Stimulated activated CD4-positive, alpha-beta T cell treated with anti-CD3 and anti-CD28 coated beads, Interleukin-1b, Interleukin-23, amount 100 ng/mL, for 4 hours (primary cell): ENCODE measurements at places on chromosomes 3 and 15.

- DNase-seq, result no peak
Measured at GRCh38 chr3:72517921-72518424, 330.3 kb downstream of the SHQ1 start.

- no peak for DNase-seq
Measured at GRCh38 chr3:16398648-16399047, 114.9 kb downstream of the RFTN1 start.

DNA sequence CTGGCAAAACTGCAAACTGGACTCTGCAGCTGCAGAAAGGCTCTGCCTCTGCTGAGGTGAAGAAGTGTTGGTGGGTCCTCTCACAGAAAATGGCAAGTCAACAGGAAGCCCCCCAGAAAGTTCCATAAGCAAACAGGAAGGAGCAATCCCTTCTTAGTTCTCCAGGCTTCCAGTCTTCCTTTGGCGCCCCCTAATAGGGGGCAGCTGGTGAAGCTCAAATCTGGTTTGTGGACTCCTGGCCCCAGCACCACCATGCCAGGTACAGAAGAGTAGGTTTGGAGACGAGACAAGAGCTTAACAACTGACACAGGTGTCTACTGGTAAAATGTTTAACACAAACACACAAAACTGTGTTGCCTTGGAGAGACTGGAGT, 35.5 kb downstream of the LEO1 start:
- no peak for DNase-seq

DNA sequence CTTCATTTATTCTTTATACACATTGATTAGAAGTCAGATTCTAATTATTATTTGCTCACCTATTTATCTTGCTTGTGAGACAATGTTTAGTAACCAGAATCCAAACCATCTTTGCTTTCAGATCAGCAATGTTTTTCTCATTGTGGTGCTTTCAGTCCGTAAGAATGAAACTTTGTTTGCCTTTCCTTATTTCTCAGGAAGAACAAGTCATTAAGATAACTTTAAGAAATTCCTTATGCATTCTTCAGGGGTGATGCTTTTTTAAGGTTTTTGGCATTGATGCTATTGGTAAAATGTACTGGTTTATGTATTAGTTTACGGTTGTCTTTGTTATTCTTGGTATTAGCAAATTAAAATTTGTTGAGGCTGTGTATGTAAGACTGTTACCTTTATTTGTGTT, 120.8 kb upstream of the POU1F1 start:
- DNase-seq, result no peak

- no peak for DNase-seq
Measured at GRCh38 chr3:113758389-113759024, 11.7 kb downstream of the ATP6V1A start.

GRCh38 chr3:183275418-183275817, 22.4 kb downstream of the B3GNT5 start:
- DNase-seq, result no peak

DNA sequence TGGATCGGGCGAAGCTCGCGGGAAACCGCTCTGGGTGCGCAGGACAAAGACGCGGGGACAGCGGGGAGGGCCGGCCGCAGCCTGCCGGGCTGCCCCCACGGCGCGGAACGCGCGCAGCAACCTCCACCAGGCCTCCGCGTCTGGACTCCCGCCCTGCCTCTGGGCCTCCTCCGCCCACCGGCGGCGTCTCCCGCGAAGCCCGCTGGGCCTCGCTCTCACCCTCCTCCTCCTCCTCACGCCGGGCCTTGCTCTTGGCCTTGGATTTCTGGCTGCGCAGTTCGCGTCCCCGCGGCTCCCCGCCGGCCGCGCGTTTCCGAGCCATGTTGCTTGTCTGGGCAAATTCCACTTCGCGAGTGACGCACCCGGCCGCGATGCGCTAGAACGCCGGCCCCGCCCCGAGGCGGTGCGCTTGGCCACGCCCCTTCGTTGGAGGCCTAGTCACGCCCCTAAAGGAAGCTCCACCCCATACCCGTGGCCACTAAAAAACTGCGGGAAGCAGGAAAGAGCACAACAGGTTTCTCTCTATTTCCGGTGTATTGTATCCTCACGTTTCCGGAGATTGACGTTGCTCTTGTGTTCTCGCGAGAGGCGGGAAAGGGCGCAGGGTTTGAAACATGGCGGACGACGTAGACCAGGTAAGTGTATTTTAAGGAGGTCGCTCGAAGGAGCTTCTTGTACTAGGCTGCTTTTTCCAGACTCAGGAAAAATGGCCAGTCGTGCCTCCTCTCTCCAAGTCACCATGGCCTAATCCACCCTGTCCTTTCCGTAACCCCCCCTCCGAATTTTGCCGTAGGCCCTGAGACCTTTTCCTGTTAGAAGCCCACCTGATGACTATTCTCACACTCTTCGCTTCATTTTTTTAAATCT, at the start of the genes LSM3 and XPC:
Gene LSM3, plus strand, starts transcription at position 571 of the 867 bp plus-strand sequence. Its CDS starts 44 bp downstream, at position 615.
Gene XPC, minus strand, starts transcription at position 355 of the 867 bp plus-strand sequence. Its CDS starts 33 bp downstream, at position 322.
- DNase-seq, result peak; percentile 96

DNA sequence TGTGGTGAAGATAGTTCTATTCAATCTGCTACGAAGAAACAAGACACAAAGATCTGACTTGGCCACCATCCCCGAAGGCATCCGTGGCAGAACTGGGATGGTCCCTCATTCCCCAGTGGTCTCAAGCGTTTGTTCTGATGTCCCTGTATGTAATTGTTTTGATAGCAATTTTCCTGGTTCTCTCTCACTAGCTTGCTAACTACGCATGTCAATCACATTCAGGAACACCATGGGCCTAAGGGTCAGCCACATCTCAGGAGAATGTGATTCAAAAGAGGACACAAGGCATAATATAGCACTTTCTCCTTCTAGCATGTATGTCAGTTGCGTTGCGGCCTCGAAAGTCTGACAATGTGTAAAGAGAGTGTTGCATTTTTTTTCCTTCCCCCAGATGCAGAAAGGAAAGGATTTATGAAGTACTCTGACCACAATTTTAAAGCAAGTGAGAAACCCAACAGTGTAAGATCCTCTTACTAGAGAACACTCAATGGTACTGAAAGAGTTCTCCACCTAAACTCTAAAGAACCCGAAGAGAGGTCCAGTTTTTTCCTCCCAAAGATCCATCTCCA, 32.0 kb upstream of the TCF12 start:
- no peak for DNase-seq

- DNase-seq, result no peak
Measured at GRCh38 chr15:85504749-85505676, 124.6 kb downstream of the AKAP13 start.

- no peak for DNase-seq
Measured at GRCh38 chr3:179418610-179419009, 32.7 kb downstream of the GNB4 start.

- DNase-seq, result no peak
Measured at GRCh38 chr3:12588039-12589009, 31.4 kb downstream of the MKRN2 start.

- no peak for DNase-seq
Measured at GRCh38 chr15:82305621-82306048, 43.0 kb downstream of the SAXO2 start.

- no peak for DNase-seq
Measured at GRCh38 chr3:180570238-180570637, 31.7 kb upstream of the TTC14 start.

- DNase-seq, result no peak
Measured at GRCh38 chr3:158846803-158847451, 45.1 kb downstream of the MFSD1 start.

GRCh38 chr3:54905261-54905888, 22.5 kb downstream of the LRTM1 start:
- DNase-seq, result no peak

- DNase-seq, result no peak
Measured at GRCh38 chr15:41655716-41656115, 4.5 kb upstream of the MGA start.

- DNase-seq, result no peak
Measured at GRCh38 chr3:15462451-15462850, 35.1 kb downstream of the EAF1 start.

GRCh38 chr3:197533396-197533795, 22.4 kb downstream of the BDH1 start:
- DNase-seq, result no peak

GRCh38 chr3:27528791-27529190, 44.6 kb upstream of the SLC4A7 start:
- no peak for DNase-seq

- no peak for DNase-seq
Measured at GRCh38 chr15:96344706-96345559, 14.4 kb downstream of the NR2F2 start.

- no peak for DNase-seq
Measured at GRCh38 chr15:27762471-27762870, 336.6 kb downstream of the OCA2 start.

GRCh38 chr15:91311986-91312385, 211.9 kb downstream of the SV2B start:
- no peak for DNase-seq

DNA sequence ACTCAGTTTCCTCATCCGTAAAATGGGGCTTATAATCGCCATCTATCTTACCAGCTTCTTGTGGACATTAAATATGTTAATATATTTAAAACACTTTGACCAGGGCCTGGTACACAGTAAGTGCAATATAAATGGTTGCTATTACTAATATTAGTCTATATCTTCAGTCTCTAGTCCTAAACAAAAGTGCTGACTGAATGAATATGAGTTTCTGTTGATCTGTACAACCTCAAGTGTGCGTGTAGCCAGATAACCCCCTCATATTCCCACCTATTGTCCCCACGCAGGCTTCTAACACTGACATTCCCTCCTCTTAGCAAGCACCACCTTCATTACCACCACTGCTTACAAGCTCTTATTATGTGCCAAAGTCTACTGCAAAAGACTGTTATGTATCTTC, 27.6 kb upstream of the LMCD1 start:
- no peak for DNase-seq
